ENCODE measurements at places on chromosomes 5 and 9. TPM values are rescaled to one million over a fixed set of nuclear protein-coding genes. Genes with fewer than 3 reads are reported as not detected.

Gene SH3RF2
- total RNA-seq = 0.57 TPM

GRCh38 chr5:37685816-37686215 is 154.0 kb downstream of the GDNF start:
- DNase-seq = no peak

Gene TXNDC8
- not detected for total RNA-seq

DNA sequence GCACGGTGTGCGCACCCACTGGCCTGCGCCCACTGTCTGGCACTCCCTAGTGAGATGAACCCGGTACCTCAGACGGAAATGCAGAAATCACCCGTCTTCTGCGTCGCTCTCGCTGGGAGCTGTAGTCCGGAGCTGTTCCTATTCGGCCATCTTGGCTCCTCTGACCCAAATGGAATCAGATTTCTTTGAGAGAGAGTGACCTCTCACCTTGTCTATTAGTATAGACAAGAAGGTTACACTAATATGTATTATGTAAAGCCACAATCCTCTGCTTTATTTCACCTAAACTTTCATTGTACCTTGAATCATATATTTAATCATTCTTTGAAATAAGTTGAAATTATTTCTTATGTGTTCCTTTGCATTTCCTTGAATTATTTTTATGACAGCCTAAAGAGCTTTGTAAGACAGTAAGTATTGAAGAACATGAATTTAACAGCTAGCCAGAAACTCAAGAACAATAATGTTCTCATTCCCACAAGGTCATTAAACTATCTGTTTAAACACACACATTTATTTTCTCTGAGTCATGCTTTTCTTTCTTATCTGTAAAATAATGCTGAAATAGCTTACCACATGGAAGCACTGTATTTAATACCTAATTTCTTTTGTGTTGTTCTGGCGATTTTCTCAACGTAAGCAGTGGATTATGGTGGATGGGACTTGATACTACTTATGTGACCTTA is 91.8 kb upstream of the DMRTA1 start:
- no peak for DNase-seq

Gene LURAP1L
- total RNA-seq = not detected

Gene IFNA21
- not detected for total RNA-seq

Gene PCDHB14
- not detected for total RNA-seq

GRCh38 chr9:6055216-6055615 is 39.8 kb upstream of the RANBP6 start:
- peak; percentile 22 for DNase-seq

GRCh38 chr9:131623655-131624330 is 78.5 kb downstream of the PRRT1B start:
- DNase-seq = no peak

GRCh38 chr9:108634204-108634603 is 221.6 kb downstream of the ACTL7B start:
- no peak for DNase-seq

GRCh38 chr5:134555890-134556311 is 30.4 kb downstream of the JADE2 start:
- peak; percentile 61 for DNase-seq

Gene CCDC183
- not detected for total RNA-seq

GRCh38 chr5:52964138-52964537 is 25.0 kb upstream of the ITGA2 start:
- DNase-seq = no peak

- no peak for DNase-seq
Observed at GRCh38 chr5:172942556-172942955, 16.7 kb upstream of the RPL26L1 start.

Gene PCDHGB5
- 0.92 TPM for total RNA-seq

- no peak for DNase-seq
Observed at GRCh38 chr5:74186356-74187315, 453.9 kb downstream of the ENC1 start.

Gene FAM153A
- 16.3 TPM for total RNA-seq

GRCh38 chr5:154620411-154620810 is 134.8 kb upstream of the LARP1 start:
- no peak for DNase-seq

Gene CLK4
- 21.9 TPM for total RNA-seq

- DNase-seq = no peak
Observed at GRCh38 chr9:137787381-137787780, 90.2 kb upstream of the CACNA1B start.

DNA sequence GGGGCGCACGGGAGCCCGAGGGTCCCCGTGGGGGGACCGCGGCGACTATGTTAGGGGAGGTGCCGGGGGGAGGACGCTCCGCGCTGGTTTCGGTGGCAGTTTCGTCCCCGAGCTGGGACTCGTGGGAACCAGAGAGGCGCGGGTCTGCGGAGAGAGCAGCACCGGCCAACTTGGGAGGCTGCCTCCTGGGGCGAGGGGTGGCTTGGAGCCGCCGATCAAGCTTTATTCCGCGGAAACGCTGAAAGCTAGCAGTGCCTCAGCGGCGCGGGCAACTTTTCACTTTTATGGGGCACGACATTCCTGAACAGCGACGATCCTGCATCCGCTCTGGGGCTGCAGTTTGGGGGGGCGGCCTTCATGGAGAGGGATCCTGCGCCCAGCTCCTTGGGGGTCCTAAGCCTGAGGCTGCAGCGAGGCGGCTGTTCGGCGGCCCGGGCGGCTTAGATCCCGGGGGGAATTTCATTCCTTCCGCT is 369 bp downstream of the OCLN start:
- DNase-seq = no peak

DNA sequence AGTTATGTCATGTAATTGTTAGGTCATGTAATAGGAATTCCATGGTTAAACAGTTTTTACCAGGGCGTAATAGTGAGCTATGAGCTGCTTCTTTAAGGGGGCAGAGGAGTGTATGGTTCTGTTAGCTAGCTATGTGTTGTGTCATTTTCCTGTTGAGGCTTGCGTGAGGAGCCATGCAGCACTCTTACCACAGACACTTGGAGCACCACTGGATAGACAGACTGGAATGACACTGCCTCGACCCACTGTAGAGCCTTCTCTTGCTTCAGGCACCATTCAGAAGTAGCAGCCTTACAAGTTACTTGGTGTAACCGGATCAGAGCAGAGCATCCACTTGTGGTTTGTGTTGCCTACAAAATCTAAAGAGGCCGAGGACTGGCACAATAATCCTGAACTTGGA is 28.3 kb upstream of the STOM start:
- no peak for DNase-seq

- DNase-seq = no peak
Observed at GRCh38 chr9:128163027-128163515, 3.0 kb downstream of the BBLN start.

GRCh38 chr9:134218230-134218629 is 53.9 kb upstream of the RNU6ATAC start:
- DNase-seq = no peak

GRCh38 chr5:107254902-107255234 is 415.9 kb downstream of the EFNA5 start:
- no peak for DNase-seq

DNA sequence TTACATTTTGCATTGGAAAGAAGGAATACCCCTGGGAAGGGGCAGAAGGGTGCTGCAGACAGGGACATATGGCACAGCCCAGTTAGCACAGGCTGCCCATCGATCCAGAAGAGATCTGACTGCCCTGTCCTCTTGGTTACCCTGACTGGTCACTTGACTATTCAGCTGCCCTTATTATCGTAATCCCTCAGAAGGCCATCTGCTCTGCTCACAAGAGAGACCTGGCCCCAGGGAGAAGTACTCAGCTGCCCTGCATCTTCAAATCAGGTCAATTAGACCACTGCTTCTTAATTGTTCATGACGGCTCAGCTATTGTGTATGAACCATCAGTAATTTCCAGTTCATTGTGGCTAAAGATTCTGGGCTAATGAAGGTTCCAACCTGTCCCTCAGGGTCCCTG is 345.0 kb downstream of the TLE1 start:
- DNase-seq = no peak

DNA sequence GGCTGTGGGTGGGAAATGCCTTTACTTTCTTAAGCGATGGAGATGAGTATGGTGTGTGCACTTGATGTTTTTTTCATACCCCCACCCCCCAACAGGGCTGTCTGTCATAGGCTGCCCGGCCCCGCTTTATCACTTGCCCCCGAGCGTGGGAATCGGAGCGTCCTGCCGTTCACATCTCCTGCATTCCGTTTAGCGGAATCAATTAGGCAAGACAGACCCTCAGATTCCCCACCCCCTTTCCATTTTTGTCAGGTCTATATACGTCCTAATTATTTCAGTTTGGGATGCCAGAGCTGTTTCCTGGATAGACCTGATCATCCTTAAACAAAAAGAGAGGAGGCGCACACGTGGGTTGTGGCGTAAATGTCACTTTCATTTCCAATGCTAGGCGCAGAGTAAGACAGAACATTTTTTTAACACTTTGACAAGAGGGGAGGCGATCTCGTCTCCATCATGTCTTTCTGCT is 217.2 kb downstream of the MEF2C start:
- no peak for DNase-seq

DNA sequence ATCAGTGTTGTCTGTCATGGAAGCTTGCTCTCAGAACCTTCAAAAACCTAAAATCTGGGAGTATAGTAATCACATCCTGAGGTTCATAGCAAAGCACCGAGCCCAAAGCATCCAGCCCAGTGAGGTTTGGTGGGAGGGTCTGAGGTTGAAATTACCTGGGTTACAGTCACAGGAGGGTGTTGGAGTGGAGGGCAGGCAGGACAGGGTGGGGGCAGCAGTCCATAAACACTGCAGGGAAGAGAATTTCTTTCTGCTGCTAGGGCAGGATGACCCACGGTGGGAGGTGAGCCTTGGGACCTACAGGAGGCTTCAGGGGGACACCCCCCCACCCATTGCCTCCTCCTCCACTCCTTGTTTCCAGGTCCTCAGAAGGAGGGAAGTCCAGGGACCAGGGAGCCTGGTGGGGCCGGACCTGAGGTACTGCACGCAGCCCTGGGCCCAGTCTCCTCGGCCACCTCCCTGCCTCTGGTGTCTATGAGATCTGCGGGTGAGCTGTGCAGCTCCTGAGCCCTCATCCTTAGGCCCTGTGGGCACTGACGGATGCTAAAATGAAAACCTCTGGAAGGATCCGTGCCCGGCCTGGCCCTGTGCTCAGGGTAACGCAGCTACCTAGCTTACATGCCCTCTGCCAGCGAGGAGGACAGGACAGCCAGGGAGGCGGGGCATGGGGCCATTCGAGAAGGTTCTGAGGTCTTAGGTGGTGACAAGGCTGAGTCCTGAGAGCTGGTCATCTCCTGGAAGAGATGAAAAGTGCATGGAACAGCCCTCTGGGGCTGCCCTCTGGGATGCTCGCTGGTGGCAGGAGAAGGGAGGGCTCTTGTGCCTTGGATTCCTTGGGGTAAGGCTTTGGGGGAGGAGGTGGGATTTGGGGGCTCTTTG is 1.8 kb upstream of the ADCY2 start:
- DNase-seq = no peak

Gene IL33
- total RNA-seq = not detected

- no peak for DNase-seq
Observed at GRCh38 chr5:3024976-3025375, 273.5 kb upstream of the IRX2 start.

Gene PCDHGA10
- 0.34 TPM for total RNA-seq

GRCh38 chr9:37449862-37450632 is 15.2 kb downstream of the ZBTB5 start:
- DNase-seq = no peak

DNA sequence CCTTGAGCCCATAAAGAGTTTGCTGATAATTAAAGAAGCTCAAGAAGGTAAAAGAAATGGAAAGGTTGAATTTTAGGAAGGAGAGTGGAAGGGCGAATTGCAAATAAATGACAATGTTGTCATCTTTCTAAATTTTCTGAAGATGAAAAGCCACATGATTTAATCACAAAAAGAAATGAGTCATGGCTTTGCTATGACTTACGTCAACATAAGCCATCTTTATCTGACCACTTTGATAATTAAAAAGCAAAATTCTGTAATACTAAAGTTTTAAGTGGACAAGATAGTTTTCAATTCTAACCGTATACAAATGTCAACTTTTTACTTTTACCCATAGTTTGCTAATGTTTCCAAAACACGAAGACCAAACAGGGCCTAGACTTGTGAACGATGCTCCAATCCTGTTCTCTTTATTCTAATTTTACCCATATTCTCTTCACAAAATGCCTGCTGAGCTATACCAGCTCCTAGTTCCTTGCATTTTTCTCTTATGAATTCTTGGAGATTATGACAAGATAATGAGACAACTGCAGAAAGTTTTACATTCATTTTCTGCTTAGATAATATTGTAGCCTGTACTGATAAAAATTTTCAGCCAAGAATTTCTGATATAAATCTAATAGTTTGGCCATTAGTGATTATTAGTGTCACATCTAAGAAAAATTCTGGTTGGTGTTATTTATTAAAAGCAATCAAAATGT is 21.8 kb upstream of the PRUNE2 start:
- DNase-seq = no peak

GRCh38 chr9:13606586-13606985 is 327.1 kb upstream of the MPDZ start:
- no peak for DNase-seq

DNA sequence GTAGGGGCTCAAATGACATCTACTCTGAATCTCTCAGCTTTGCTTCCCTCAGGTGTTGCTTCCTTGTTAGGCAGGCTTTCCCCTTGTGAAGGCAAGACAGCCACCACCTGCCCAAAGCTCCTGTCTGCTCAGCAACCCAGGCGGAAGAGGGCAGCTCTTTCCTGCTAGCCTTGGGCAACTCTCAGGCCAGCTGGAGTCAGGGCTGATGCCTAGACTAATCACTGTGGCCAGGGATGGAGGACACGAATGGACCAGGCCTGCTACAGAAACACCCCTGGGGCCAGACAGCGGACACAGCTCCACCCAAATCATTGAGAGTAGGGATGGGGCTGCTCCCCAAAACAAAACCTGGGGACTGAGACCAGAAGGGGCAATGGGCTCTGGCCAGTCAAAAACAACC is 138.0 kb downstream of the MTX3 start:
- no peak for DNase-seq

Gene CD180
- 0.02 TPM for total RNA-seq

- no peak for DNase-seq
Observed at GRCh38 chr5:180810959-180811622, 8.5 kb upstream of the MGAT1 start.

DNA sequence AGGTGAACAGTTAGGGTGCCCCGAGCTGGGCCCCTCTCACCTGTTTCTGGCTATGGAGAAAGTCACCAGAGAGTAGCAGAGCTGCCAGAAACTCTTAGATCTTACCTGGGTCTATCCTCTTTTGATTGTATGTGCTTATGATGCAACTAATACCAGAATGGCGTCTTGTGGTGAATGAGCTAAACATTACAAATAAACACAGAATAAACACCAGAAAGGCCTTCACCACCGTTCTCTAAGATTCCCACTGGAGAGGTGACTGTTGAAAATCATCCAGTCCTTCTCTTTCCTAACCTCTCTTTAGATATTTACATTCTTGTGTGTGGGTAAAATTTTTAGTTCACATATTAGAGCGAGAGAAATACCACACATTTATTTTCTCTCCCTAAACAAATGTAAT is 241.7 kb upstream of the GAS1 start:
- no peak for DNase-seq

- DNase-seq = no peak
Observed at GRCh38 chr5:109038209-109038840, 290.6 kb downstream of the FER start.

GRCh38 chr5:150263801-150264621 is 25.6 kb downstream of the CAMK2A start:
- no peak for DNase-seq

GRCh38 chr5:172168311-172168710 is 19.7 kb downstream of the STK10 start:
- no peak for DNase-seq

Gene FGF10
- not detected for total RNA-seq
